ENCODE measurements at places on chromosomes 12 and 14.

DNA sequence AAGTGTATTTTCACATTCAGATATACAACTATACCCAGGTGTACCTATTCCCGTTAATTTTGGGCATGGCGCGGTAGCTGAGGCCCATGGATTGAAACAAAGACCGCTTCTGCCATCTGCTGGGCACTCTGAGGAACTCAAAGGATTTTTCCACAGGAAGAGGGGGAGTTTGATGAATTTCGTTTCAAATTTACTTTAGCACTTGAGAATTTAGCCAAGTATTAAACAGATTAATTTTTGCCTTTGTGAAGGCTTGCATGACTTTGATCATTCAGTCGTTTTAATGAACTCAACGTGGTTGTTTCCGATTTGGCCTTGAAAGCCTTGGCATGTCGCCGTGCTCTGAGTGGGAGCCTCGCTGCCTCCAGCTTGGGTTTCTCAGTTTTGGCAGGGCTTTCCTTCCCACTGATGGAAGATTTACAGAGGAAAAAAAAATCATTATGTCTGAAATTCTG, 153.2 kb upstream of the DDHD1 start:
- peak; percentile 44 for DNase-seq

DNA sequence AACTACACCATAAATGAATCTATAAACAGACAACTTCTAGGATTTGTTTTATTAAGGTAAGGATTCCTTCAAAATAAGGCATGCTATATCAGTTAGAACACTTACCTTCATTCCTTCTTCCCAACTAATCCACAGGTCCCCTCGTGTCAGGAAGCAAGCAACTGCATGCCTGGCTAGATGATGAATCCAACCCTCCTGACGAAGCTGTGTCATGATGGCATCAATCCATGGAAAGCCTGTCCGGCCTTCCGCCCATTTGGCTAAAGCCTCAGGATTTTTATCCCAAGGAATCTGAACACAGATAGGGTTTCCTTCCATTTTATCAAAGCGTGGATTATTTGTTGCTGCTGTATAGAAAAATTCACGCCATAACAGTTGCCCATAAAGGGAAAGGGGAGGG, 12.5 kb upstream of the MTERF2 start:
- DNase-seq = no peak

- no peak for DNase-seq
These were observed 47.1 kb downstream of the TBX3 start for GRCh38 chr12:114636723-114637480.

- no peak for DNase-seq
These were observed 11.8 kb upstream of the ENDOU start for GRCh38 chr12:47736877-47737676.
